HL-60 (cell line): ENCODE measurements at places on chromosomes 6 and 20.

DNA sequence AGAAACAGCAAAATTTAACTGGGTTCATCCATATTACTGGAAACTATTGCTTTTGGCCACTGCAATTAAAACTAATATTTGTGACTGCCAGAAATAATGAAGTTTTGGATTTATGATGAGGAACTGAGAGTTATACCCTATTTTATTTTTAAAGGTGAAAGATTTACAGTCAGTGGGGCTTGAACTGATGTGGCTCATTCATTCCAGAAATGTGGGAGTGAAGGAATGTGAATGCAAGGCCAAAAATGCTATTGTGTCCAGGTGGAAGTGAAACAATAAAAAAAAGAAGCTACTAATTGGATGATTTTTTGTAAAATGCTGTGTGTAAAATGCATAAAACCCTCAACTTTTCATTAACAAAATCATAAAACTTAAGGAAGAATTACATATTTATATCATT is 491.9 kb downstream of the COL12A1 start:
- DNase-seq, result no peak

DNA sequence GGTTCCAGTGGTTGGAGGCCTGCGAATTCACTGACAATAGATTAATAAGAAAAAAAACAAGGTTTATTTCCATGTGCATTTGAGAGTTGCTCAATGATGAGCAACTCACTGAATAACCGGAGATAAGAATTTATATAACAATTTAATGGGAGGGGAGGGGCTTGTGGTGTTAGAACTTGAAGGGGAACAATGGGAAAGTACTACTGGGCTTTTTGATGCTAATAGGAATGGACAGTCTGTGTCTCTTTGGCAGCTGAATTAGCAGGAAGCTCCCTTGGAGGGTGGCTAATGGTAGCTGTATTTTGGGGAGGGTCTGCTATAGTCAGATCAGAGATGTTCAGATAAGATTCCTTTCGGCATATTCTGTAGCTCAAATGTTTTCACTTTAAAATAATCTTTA is 62.4 kb upstream of the GMDS start:
- no peak for DNase-seq

DNA sequence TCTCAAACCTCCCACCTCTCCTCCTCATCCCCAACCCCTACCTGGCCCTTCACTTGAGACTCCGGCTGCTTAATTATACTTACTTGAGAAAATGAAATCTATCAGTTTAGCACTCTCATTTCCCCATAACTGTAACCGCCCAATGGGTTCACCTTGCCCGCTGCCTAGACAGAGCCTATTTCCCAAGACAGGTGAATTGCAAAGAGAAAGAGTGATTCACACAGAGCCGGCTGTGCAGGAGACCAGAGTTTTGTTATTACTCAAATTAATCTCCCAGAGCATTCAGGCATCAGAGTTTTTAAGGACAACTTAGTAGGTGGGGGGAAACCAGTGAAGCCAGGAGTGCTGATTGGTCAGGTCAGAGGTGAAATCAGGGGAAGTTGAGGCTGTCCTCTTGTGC is 301.4 kb upstream of the CDYL start:
- DNase-seq, result no peak

- DNase-seq, result no peak
Measured at GRCh38 chr6:104281370-104281769, 578.3 kb downstream of the HACE1 start.

GRCh38 chr20:17772005-17772343 is 72.2 kb downstream of the BANF2 start:
- no peak for DNase-seq

DNA sequence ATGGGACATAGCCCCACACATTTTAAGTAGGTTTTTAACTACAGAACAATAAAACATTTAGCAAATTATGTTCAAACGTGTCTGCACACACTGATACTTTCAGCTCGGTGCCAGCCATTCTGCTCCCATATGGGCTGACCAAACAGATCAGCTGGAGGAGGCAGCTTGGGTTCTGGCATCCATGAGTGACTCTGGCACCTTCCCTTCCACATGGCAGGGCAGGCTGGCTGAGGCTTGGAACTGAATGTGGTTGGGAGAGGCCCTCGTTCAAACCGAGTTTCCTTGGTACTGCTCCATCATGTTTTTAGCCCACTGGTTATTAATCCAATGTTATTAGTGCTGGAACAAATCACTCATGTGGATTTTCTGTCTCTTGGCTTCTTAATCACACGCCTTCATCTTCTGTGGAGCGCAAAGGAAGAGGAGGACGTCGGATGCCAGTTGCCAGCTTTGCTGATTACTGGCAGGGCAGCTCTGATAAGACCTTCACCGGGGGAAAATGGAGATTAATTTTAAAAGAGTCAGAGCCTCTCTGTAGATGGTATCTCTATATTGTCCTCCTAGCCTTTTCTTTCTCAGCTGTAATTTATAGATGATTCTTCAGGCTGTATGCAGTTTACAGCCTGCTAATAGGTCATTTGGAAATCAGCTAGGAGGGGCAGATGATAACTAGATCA is 93.1 kb upstream of the TIAM2 start:
- no peak for DNase-seq

GRCh38 chr6:24140591-24140990 is 14.6 kb downstream of the NRSN1 start:
- no peak for DNase-seq
